ENCODE measurements at places on chromosomes 11 and 22.

GRCh38 chr11:12968101-12968500, 41.0 kb upstream of the RASSF10 start:
- DNase-seq = no peak

DNA sequence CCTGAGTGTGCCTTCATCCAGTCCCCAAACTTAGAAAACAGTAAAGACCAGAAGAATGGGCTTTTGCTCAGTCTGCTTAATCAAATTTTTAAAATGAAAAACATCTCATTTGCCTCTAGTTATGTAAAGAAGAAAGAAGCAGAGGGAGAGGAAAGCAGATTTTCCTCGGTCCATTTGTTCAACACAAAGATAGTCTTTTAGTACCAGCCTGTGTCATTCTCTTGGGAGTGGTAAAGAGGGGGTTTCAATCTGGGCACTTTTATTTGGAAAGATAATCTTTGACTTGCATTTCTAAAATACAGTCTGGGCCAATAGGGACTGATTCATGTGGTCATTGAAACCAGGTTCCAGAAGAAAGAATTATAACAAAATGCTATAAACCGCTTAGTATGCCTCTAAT, 29.5 kb downstream of the KREMEN1 start:
- no peak for DNase-seq

DNA sequence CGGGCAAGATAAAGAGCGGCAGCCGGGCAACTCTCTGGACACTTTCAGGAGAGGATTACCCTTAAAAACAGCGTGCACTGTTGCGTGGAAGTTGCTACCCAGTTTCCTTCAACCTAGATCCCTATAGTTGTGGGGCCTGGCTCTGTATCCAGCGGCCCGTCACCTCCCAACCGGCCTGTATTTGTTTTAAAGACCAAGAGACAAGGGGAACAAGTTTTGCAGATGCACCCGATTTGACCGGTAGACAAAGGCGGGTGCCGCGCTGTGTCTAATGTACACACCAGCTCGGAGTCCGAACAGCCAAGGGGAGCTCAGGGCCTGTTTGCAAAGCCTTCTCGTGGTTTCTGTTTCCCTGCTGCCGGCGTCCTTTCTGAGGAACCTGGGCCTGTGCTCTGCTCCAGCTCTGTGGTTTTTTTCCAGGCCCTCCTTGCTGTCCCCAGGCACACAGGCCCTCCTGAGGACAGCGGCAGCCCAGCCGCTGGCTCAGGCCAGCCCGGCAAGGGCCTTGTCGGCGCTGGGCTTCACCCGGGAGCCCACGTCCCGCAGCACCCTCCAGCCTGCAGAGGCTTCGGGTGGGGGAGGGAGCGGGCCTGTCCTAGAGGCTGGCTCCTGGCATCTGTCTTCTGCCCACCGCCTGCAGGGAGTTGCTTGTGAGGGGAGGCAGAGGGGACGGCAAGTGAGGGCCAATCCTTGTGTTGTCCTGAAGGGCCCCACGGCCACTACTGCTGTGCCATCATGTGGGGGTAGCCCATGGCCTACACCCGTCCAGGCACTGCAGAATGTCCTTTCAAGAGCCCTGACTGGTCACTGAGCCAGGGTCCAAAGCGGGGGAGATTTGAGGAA, 1.4 kb downstream of the TBX1 start:
- DNase-seq = no peak

DNA sequence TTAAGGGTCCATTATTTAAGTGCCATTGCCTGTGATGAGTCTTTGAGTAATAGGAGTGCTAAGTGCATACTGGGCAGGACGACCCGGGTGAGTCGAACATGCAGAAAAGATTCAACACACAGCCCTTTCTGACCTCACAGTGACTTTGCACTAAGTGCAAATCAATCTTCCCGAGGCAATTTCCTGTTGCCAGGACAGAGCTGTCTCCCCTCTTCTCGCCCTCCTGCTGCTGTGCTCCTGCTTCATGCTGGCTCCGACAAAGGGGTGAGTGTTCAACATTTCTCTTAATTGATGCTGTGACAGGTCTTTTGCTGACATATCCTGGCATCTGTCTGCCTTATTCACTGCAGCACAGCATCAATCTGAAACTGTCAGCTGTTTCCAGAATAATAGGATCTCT, 42.0 kb downstream of the MCHR1 start:
- DNase-seq = no peak

- DNase-seq = peak; percentile 20
These were observed 8.8 kb upstream of the CUL5 start for GRCh38 chr11:107999759-108000455.

DNA sequence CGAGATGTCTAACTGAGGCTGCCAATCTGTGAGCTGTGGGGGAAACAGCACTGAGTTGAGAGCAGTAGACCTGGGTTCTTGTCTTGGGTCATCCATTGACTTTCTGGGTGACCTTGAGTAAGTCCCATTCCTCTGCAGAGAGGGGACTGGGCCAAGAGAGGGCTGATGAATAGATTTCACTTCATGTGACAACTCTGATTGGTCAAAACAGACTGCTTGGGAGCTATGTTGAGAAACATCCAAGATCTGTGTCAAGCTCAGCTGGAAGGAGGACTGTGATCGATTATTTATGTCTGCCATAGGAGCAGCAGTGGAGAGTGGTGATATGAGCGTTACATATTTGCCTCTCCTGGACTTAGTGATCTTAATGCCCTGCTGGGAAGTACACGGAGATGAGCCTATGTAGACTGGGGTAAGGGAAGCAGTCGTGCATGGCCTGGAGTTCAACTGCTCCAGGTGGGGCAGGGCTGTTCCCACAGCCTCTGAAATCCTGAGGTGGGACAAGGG, 47.7 kb downstream of the OTOG start:
- no peak for DNase-seq

DNA sequence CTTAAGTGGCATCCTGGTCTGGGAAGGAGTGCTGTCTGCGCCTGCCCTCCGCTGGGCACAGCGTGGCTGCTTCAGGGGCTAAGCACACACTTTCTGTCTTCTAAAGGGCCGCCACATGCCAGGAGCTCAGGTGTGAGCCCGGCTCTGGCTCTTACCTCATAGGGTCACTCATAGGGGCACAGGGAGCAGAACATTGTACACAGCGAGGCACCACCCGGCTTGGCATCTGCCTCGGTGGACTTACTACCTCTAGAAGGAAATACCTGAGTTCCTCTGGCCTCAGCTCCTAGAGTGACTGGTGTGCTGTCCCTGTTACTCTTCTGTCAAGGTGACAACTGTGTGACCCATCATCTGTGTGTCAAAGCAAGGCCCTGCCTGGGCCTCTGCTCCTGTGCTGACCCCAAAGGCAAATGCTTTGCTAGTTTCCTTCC, 13.4 kb downstream of the NEAT1 start:
- no peak for DNase-seq

- no peak for DNase-seq
These were observed 2.6 kb downstream of the CYTH4 start for GRCh38 chr22:37284805-37285355.

GRCh38 chr11:123195188-123196059, at the start of gene CLMP:
Gene CLMP, minus strand, starts transcription at chr11:123195248. Its CDS starts 308 bp downstream, at chr11:123194940.
- DNase-seq = no peak

DNA sequence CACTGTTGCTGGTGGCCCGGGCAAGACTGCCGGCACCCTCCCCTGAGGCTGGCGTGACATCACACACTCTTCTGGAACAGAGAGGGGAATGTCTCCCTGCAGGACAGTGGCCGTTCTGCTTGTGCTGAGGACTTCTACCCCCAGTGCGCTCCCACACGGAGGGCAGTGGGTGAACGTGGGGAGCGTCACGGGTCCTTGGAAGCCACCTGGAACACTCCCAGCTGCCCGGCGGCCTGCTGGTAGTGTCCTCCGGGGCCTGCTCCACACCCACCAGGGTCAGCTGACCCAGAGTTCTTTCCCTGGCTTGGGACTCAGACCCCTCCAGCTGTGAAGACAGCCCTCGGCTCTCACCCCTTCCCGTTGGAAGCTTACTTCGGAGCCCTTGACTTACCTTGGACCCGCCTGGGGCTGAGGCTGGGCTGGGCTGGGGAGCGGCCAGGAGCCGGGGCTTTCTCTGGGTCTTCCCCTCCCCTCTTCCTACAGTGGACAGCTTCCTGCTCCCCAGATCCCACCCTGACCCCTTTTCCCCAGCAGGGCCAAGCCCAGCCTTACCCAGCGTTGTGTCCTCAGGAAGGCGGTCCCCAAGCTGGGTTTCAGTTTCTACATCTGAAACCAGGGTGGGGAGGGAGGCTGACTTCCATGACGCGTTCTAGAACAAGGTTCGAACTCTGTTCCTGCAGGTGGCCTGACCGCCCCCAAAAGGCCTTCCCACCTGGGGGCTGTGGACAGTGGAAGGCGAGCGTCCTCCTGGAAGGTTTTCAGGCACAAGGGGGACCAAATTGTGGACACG, 14.8 kb upstream of the GAL start:
- DNase-seq = no peak

DNA sequence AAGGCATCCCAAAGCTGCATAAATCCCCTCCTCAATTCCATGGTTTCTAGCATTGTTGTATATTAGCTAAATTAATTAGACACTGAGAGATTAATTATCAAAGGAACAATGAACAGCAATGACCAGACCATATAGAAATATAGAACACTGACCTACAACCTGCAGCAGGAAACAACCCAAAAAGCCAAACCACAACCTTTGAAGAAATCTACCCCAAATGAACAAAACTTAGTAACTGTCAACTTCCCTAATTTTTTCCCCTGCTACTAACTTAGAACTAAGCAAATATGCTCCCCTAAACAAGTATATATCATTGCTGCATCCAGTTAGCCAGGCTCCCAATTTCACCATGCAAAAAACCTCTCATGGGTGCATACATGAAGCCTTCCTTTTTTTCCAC, 268.0 kb upstream of the ANO3 start:
- DNase-seq = no peak

DNA sequence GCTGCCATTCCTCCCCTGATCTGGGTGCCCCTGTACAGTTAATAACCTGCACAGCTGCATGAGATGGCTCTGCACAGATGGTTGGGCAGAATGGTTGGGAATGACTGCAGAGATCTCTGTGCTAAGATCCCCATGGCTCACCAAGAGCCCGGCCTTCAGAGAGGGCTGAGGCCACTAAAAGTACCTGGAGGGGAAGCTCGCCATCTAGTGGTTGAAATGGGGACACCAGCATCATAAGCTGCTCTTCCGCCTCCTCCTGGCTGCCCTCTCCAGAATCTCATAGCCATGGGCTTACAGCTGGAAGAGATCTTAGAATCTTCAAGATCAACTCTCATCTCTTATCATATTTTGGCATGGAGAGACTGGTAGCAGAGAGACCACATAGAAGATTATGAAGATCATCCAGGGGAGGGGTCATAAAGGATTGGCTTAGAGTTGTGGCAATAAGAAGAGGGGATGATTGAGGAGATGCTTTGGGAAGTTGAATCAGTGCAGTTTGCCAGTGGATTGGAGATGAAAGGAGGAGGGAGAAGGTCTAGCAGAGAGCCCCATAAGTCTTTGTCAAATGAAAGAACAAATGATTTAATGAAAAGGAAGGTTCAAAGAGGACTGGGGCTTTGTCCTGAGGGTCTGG, 22.0 kb upstream of the TLCD5 start:
- peak; percentile 47 for DNase-seq

DNA sequence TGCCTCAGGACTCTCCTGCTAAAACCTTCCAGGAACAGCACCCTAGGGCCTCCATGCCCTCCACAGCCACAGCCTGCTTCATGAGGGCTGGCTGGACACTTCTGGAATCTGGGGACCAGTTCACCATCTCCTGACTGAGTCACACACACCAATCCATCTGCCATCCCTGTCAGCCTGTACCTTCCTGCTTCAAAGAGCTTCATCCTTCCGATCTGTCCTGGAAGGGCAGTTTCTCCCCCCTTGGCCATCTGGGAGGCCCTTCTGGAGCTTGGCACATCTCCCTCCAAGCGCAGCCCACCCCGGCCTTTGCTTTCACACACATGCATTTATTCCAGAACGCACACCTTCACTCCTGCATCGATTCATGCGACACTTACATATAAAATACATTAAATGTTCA, 13.0 kb downstream of the APBB1 start:
- no peak for DNase-seq

GRCh38 chr11:99370549-99371216, 349.9 kb downstream of the CNTN5 start:
- DNase-seq = no peak

DNA sequence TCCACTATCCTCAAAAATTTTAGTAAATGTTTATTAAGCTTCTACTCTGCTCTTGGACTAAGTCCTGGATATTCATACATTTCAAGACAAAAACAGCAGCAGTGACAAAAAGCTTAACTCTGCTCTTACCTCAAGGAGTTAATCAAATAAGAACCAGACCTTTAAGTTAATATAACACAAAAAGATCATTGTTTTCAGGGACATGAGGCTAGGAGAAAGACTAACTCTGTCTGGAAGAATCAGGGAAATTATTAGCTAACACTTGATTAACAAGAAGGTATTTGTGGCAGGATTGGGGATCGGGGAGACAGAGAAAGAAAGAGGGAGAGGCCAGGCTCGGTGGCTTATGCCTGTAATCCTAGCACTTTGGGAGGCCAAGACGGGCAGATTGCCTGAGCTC, 74.4 kb downstream of the PPP2R1B start:
- no peak for DNase-seq

DNA sequence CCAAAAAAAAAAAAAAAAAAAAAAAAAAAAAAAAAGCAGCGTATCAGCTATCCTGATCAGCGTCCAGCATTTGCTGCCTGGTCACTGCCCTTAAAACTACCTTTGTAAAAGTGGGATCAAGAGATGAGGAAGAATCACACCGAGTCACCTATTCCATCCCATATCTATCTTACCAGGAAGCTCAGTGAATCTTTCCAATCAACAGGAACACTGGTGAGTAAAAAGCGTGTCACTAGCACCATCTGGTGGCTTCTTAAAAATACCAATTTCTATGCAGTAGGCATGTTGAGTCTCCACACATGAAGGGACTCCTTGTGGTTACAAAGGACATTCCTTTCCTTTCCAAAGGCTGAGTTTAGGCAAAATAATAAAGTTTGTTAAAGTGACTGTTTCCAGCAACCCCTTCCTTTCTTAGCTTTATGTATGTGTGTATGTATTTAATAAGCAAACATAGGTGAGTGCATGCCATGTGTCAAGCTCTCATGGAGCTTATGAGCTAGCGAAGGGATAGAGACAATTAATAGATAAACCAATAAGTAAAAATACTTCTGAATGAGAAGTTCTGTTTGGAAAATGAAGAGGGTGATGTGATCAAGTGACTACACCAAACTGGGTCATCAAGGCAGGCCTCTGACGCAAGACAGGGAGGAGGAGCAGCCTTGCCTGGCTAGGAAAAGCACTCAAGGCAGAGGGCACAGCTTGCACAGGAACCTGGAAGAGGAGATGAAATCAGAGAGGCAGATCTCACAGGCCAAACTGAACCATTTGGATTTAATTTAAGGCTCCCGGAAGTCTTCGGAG, 13.9 kb upstream of the TP53AIP1 start:
- no peak for DNase-seq

- DNase-seq = no peak
These were observed 117.8 kb downstream of the FAM76B start for GRCh38 chr11:95671768-95672167.

- no peak for DNase-seq
These were observed 43.8 kb downstream of the RTL6 start for GRCh38 chr22:44454113-44454769.
